ENCODE measurements at places on chromosomes 7 and 10.
A peak's percentile ranks its signal among the peaks of the same experiment; 100 is the strongest.

- no peak for DNase-seq
- no peaks in the 10 kb centered on the region for H3K36me3 ChIP-seq
- H3K4me3 ChIP-seq, result no peak overlapping the region
- H3K27ac ChIP-seq, result no peak overlapping the region
Observed at GRCh38 chr7:134140889-134141867, 14.0 kb downstream of the LRGUK start.

DNA sequence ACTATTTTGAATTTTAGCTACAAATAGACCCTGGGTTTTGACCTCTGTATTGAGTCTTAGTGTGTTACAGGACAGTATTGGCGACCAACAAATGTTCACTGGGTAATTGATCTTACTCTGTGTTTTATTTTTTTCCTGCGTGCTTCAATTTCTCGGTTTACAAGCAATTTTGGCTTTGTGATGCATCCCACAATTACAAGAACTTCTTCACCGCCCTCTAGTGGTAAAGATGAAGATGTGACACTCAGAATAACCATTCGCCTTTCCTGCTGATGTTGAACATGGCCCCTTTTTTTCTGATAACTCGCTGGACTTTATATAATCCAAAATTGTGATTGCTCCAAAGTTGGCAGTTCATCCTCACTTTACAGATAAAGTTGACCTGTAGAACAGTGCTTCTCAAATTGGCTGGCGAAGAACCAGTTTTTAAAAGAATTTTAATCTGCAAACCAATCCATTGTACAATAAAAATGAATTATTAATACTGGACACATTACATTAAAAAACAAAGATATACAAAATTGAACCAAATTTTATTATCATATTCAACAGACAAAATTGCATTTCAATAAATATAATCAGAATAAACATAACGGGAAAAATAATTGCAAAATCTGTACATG, 20.2 kb upstream of the SMC3 start:
- peaks cover 5% of the 10 kb centered on the region for H3K4me1 ChIP-seq
- no peak overlapping the region for H3K27ac ChIP-seq
- H3K36me3 ChIP-seq, result no peaks in the 10 kb centered on the region
- no peak overlapping the region for H3K4me3 ChIP-seq
- DNase-seq, result peak; percentile 65

- no peaks in the 10 kb centered on the region for H3K4me1 ChIP-seq
- no peak within 1 kb of the TSS for H3K27ac ChIP-seq
- no peaks in the 10 kb centered on the region for H3K36me3 ChIP-seq
- H3K27me3 ChIP-seq, result no peaks in the 10 kb centered on the region
- no peak for DNase-seq
Observed at GRCh38 chr7:95324431-95324830, at the start of gene PON1. PON1 (minus strand) TSS chr7:95324532; CDS start chr7:95324475, 57 bp downstream.

GRCh38 chr7:159092701-159093121, 52.0 kb downstream of the VIPR2 start:
- no peaks in the 10 kb centered on the region for H3K27me3 ChIP-seq
- no peak overlapping the region for H3K27ac ChIP-seq
- no peaks in the 10 kb centered on the region for H3K36me3 ChIP-seq
- no peaks in the 10 kb centered on the region for H3K4me1 ChIP-seq

DNA sequence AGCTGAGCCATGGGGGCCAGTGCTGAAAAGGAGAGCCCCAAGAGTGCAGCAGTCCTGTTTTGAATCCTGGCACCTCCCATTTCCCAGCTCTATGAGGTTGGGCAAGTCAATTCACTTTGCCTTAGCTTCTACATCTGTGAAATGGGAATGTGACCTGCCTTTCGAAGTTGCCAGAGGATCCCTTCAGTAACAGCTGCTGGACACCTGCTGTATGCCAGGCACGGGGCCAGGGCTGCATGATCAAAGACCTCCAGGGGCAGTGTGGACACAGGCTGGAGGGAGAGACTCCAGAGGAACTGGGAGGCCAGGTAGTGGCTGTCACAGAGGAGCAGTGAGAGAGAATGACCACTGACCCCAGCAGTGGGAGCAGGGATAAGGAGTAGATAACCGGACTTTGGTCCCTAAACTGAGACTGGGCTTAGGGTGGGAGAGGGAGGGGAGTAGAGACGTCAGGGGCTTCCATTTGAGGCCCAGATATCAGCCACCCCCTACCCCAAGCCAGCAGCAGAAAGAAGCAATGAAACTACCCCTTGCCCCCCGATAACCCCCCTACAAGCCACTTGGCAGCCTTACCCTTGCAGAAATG, 45.2 kb downstream of the SRRM3 start:
- H3K36me3 ChIP-seq, result no peaks in the 10 kb centered on the region
- no peak overlapping the region for H3K27ac ChIP-seq
- H3K27me3 ChIP-seq, result no peaks in the 10 kb centered on the region
- DNase-seq, result no peak
- H3K4me1 ChIP-seq, result no peaks in the 10 kb centered on the region

GRCh38 chr7:24406053-24406788, 122.2 kb downstream of the NPY start:
- peaks cover 3% of the 10 kb centered on the region for H3K4me1 ChIP-seq
- no peaks in the 10 kb centered on the region for H3K36me3 ChIP-seq
- H3K27ac ChIP-seq, result no peak overlapping the region
- no peak overlapping the region for H3K4me3 ChIP-seq
- DNase-seq, result no peak

- no peak for DNase-seq
- no peaks in the 10 kb centered on the region for H3K36me3 ChIP-seq
- no peaks in the 10 kb centered on the region for H3K27me3 ChIP-seq
Observed at GRCh38 chr7:37198041-37198905, 250.4 kb downstream of the ELMO1 start.

DNA sequence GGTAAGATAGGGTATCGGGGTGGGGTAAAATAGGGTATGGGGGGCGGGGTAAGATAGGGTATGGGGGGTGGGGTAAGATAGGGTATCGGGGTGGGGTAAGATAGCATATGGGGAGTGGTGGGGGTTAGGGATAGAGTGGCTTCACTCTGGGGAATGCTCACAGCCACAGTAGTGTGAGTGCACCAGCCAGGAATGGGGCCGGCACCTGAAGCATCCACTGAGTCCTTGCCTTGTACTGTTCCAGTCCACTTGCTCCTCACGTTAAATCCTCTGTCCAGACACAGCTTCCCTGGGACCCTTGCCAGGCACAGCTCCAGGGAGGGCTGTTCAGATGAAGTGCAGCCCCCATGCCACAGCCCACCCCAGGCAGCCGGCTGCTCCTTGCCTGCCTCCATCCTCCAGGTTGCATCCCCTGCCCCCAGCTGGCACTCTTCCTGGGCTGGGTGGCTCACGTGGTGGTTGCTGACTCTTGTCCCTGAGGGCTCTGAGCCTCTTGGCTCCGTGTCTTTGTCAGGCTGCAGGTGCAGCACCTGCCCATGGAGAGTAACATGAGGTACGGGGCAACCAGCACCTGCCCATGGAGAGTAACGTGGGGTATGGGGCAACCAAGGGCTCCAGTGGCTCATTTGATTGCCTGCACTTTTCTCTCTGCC, 268.4 kb downstream of the TCERG1L start:
- H3K4me1 ChIP-seq, result no peaks in the 10 kb centered on the region
- no peak for DNase-seq
- H3K4me3 ChIP-seq, result no peak overlapping the region
- no peaks in the 10 kb centered on the region for H3K36me3 ChIP-seq

DNA sequence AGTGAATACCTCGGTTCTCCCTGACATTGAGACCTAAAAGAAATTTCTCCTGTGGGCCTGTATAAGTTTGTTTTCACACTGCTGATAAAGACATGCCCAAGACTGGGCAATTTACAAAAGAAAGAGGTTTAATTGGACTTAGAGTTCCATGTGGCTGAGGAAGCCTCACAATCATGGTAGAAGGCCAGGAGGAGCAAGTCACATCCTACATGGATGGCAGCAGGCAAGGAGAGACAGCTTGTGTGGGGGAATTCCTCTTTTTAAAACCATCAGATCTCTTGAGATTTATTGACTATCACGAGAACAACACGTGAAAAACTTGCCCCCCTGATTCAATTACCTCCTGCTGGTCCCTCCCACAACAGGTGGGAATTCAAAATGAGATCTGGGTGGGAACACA, 6.7 kb downstream of the TMEM72 start:
- DNase-seq, result no peak
- H3K36me3 ChIP-seq, result no peaks in the 10 kb centered on the region
- no peaks in the 10 kb centered on the region for H3K4me1 ChIP-seq
- H3K27ac ChIP-seq, result no peak overlapping the region
- H3K27me3 ChIP-seq, result no peaks in the 10 kb centered on the region

GRCh38 chr10:110529596-110530011, 31.9 kb downstream of the DUSP5 start:
- no peak overlapping the region for H3K4me3 ChIP-seq
- H3K27me3 ChIP-seq, result no peaks in the 10 kb centered on the region
- no peak overlapping the region for H3K27ac ChIP-seq
- DNase-seq, result no peak
- H3K4me1 ChIP-seq, result peaks cover 9% of the 10 kb centered on the region
- no peaks in the 10 kb centered on the region for H3K36me3 ChIP-seq

GRCh38 chr7:19798986-19799385, 25.6 kb upstream of the TMEM196 start:
- H3K36me3 ChIP-seq, result no peaks in the 10 kb centered on the region
- no peak overlapping the region for H3K4me3 ChIP-seq
- DNase-seq, result no peak
- no peaks in the 10 kb centered on the region for H3K27me3 ChIP-seq

DNA sequence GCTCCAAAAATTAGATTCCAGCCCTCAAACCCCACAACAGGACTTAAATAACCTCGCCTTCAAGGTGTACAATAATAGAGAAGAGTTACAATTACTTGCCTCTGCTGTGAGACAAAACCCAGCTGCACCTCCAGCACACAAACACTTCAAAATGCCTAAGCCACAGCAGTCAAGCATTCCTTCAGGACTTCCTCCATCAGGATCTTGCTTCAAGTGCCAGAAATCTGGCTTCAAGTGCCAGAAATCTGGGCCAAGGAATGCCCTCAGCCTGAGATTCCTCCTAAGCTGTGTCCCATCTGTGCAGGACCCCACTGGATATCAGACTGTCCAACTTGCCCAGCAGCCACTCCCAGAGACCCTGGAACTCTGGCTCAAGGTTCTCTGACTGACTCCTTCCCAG, 1088.3 kb downstream of the SORCS3 start:
- no peak overlapping the region for H3K4me3 ChIP-seq
- no peak for DNase-seq
- H3K4me1 ChIP-seq, result no peaks in the 10 kb centered on the region
- H3K27ac ChIP-seq, result no peak overlapping the region

DNA sequence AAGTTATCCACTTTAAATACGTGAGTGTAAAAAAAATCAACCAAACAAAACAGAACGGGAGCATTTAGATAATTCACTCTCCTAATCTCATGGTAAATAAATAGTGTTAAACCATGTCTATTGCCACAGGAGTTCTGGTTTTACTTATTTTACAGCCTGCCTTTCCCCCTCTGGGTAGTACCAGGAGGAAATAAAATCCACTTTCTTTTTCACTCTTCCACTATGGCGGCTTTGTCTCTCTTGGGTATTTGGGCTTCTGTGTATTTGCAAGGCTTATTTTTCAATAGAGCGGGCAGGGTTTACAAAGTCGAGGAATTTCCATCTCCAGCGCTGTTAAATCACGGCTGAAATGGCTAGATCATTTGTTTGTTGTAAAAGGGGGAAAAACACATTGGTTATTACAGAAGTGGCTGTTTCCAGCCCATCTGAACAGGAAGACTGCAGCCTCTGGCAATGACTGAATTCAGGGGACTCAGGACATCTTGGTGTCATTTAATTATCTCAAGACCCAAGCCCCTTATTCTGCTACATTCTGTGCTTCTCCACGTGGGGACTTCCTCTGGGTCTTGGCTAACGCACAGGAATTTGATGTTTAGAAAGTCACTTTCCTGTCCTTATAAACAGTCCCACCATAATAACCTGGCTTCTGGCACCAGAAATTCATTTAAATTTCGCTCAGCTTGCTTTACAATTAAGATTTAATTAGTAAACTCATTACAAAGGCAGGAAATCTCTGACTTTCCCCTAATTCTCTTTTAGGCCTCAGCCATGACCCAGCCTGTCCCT, 323.9 kb downstream of the GATA3 start:
- peaks cover 3% of the 10 kb centered on the region for H3K27me3 ChIP-seq
- no peak for DNase-seq
- H3K4me1 ChIP-seq, result no peaks in the 10 kb centered on the region
- H3K36me3 ChIP-seq, result no peaks in the 10 kb centered on the region

- H3K36me3 ChIP-seq, result no peaks in the 10 kb centered on the region
- H3K27ac ChIP-seq, result no peak overlapping the region
Observed at GRCh38 chr10:133166828-133167692, 7.0 kb downstream of the KNDC1 start.

GRCh38 chr7:126803990-126804389, 448.8 kb downstream of the GRM8 start:
- H3K27ac ChIP-seq, result no peak overlapping the region
- H3K36me3 ChIP-seq, result no peaks in the 10 kb centered on the region
- no peaks in the 10 kb centered on the region for H3K4me1 ChIP-seq
- DNase-seq, result no peak
- H3K27me3 ChIP-seq, result no peaks in the 10 kb centered on the region
- no peak overlapping the region for H3K4me3 ChIP-seq

GRCh38 chr7:3973264-3973663, 672.2 kb downstream of the SDK1 start:
- H3K4me3 ChIP-seq, result no peak overlapping the region
- DNase-seq, result no peak
- H3K27me3 ChIP-seq, result no peaks in the 10 kb centered on the region

GRCh38 chr10:8628351-8628750, 573.9 kb downstream of the GATA3 start:
- H3K27me3 ChIP-seq, result no peaks in the 10 kb centered on the region
- H3K27ac ChIP-seq, result no peak overlapping the region
- H3K4me1 ChIP-seq, result no peaks in the 10 kb centered on the region
- no peak for DNase-seq
- no peaks in the 10 kb centered on the region for H3K36me3 ChIP-seq

DNA sequence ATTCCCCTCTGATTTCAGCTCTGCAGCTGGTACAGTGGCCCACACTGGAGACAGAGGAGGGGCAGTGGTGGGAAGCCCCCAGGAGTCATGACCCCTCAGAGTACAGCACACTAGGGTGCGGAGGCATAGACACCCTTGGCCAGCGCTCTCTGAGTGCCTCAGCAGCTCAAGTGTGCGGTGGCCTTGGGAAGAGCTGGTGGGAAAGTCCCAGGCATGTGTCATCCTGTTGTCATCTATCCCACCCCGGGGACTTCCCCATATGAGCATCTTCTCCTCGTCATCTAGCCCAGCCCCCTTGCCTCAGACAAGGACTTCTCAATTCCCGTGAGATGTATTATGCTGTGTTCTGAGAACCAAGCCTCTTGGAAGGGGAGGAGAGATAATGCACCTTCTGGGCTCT, 15.6 kb upstream of the PPIF start:
- H3K4me1 ChIP-seq, result peaks cover 4% of the 10 kb centered on the region
- peak; percentile 39 for DNase-seq

- H3K36me3 ChIP-seq, result no peaks in the 10 kb centered on the region
- H3K27ac ChIP-seq, result no peak overlapping the region
- H3K4me3 ChIP-seq, result no peak overlapping the region
- DNase-seq, result peak; percentile 64
- no peaks in the 10 kb centered on the region for H3K27me3 ChIP-seq
Observed at GRCh38 chr10:110425684-110426293, 71.9 kb upstream of the DUSP5 start.

- H3K27me3 ChIP-seq, result no peaks in the 10 kb centered on the region
- H3K4me1 ChIP-seq, result no peaks in the 10 kb centered on the region
- no peaks in the 10 kb centered on the region for H3K36me3 ChIP-seq
- no peak overlapping the region for H3K27ac ChIP-seq
Observed at GRCh38 chr10:77696584-77696983, 59.0 kb upstream of the KCNMA1 start.
